Kidney (tissue), 22 donors: ENCODE measurements at places on chromosomes 4 and X. TPM values are rescaled to one million over a fixed set of nuclear protein-coding genes. Genes with fewer than 3 reads are reported as not detected.

GIMD1 gene
- not detected for total RNA-seq

GLA gene
- 23.9 TPM for total RNA-seq

SLC6A14 gene
- not detected for total RNA-seq

CXCL3 gene
- 2.8 TPM for total RNA-seq

NKX3-2 gene
- not detected for total RNA-seq

MCF2 gene
- 0.85 TPM for total RNA-seq

RBM47 gene
- 124 TPM for total RNA-seq

TIMM17B gene
- 44.8 TPM for total RNA-seq

RNF150 gene
- total RNA-seq: 34.2 TPM

MID1 gene
- total RNA-seq: 54.1 TPM

- DNase-seq: no peak
These were observed 233.3 kb downstream of the NDST4 start for GRCh38 chr4:114879916-114880669.

DNA sequence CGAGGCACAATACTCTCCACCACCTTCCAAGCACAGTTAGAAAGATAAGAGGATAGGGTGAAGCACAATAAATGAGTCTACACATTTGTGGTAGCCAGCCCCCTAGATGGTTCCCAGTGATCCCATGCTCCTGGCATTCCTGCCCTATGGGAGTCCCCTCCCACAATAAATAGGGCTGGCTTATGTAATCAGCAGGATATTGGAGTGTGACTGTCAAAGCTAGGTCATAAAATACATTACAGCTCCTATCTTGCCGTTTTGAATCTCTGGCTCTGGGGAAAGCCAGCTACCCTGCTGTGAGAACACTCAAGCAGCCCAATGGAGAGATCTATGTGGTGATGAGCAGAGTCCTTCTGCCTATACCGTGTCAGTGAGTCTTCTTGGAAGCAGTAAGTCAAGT is 198.7 kb upstream of the NOCT start:
- no peak for DNase-seq

GRCh38 chr4:155629956-155630355 is 36.7 kb upstream of the GUCY1A1 start:
- DNase-seq: no peak

DNA sequence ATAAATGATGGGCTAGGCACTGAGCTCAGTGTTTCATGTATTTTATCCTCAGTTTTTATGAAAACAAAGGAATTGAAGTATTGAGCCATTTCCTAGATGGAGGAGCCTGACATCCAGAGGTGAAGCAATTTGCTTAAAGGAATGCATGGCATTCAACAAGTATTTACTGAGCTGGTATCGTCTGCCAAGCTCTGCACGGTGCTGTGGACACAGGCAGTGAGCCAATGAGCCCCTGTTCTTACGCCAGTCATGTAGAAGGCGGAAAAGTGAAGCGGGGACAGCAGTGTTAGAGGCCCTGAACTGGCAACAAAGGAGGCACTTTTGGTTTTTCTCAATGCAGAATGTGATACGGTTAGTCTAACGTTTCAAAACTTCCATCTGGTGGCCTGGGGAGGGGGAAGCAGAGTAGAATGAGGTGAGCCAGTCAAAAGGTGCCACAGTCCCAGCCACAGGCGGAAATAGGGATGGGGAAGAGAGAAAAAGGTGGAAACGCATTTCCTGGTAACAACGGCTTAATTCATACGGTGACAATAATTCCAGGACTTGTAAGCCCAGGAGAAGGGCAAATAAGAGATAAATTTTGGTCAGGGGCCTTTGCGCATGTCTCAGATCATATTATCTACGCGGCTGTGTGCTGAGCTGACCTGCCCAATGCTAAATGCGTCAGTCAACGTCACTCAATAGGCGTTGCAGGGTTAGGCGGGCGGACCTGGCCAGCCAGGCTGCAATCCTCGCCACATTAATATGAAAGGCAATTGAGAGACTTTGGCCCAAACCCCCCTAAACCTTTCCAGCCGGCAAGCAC is 133.9 kb downstream of the AFAP1 start:
- DNase-seq: peak; percentile 74

- DNase-seq: no peak
These were observed 11.1 kb downstream of the FABP2 start for GRCh38 chr4:119310826-119311225.

DNA sequence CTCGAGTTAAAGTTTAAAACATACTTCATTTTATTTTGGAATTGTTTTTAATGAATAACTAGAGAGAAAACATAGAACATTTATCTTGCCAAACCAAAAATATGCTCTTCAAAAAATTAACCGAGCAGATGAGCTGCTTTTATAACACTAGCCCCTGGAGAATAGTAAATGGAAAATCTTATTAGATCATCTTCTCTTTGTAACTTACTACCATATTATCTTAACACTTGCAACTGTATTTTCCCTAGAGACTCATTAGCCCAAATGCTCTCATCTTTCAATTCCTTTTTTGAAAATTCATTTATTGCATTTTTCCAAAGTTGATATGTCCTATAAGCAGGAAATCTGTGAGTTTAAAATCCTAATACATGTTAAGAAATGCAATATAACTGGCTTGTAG is 143.3 kb downstream of the CAMK2D start:
- no peak for DNase-seq

GRCh38 chr4:164821711-164822110 is 55.3 kb upstream of the APELA start:
- DNase-seq: no peak

DNA sequence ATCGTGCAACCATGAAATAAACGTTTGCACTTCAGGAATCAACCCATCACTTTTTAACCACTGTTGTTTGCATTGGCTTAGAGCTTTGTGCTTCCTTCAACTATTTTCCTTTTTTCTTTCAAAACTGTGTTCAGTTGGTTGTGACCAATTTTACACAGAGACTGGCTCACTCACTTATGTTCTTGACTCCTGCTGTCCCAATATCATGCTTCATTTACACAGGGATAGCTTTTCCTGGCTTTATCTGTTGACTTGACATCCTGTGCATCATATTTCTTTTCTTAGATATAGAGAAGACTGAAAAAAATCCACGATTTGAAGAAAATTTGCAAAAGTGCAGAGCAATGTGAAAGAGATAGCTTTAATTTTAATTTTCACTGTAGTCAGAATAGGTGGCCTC is 38.8 kb downstream of the REPS2 start:
- no peak for DNase-seq

GRCh38 chrX:55839485-55839884 is 121.9 kb downstream of the RRAGB start:
- no peak for DNase-seq

GRCh38 chr4:131644619-131645018 is 1504.5 kb upstream of the PCDH10 start:
- no peak for DNase-seq

DNA sequence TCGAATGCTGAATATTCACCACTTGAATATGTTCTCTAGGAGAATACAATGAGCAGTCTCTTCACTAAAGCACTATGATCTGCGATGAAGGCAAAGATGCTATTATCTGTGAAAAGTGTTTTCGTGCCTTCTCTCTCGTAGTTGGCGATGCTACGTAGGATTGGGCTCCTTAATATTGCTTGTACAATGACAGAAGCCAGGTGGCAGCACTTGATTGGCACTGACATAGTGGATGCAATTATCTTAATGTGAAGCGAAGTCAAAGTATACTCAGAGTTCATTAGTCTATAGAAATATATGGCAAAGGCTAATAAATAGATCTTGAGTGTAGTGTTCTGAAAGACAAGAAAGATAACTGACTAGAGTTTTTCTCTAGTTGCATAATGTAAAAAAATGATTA is 1135.7 kb upstream of the AGA start:
- DNase-seq: no peak

- no peak for DNase-seq
These were observed at the start of gene PHKA2 for GRCh38 chrX:18983666-18984380. Gene PHKA2 (minus strand): TSS chrX:18984114. CDS start chrX:18983932, 182 bp downstream.

DNA sequence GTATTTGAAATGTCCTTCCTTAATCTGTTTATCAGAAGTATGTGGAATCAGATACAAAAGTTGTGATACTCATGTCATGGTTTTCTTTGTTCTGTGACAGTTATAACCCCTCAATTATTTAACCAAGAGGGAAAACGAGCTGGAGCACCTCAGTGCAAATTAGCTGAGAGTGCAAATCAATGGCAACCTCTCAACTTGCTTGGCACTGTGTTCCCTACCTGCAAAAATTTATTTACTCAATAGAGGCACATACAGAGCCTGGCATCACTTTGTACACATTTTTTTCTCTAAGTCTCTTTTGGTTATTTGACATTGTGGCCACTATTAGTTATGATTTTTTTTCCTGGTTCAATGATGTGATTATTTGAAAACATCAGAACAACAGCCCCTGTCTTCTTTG is 186.2 kb downstream of the STIM2 start:
- no peak for DNase-seq

DNA sequence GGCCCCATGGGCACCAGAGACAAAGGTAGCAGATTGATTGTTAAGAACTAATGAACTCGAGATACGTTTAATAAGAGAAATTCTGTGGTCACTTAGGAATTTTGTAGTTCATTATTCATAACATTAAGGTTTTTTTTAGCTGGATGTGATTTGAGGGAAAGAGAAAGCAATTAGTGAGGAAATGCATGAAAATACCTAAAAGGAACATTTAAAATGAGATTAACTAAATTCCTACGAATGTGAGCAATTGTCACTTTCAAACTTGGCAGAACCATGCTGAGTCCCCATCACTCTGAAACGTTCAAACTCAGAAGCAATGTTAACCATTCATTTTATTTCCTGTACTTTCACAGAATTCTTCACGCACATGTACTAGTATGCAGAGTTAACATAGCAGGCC is 5.9 kb downstream of the PRMT9 start:
- DNase-seq: no peak

- no peak for DNase-seq
These were observed 52.5 kb downstream of the HMGB2 start for GRCh38 chr4:173281406-173282255.

- no peak for DNase-seq
These were observed 460.1 kb downstream of the NAF1 start for GRCh38 chr4:162706632-162707031.

GRCh38 chrX:104112326-104112951 is at the start of gene ZCCHC18:
Gene ZCCHC18 (plus strand): TSS chrX:104112523. CDS start chrX:104114112, 1,589 bp downstream.
- peak; percentile 89 for DNase-seq

DNA sequence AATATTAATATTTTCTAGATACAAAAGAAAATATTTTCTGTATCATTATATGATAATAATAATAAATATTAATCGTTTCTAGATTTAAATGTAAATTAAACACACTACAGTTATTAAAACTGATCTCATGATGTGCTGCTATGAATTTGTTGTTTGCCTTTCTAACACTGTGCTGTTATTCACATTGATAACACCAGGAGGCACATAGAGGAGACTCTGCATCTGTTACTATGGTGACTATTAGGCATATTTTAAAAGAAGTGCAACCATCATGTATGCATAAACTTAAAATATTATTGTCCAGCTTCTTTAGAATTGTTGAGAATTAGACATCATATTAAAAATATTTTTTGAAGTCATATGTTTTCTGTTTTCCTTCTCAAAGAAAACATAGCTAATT is 11.8 kb upstream of the PDGFC start:
- DNase-seq: no peak

GRCh38 chrX:102720237-102721168 is at the start of gene GPRASP3:
Gene GPRASP3 (plus strand): TSS chrX:102720743. CDS start chrX:102748996, 28,253 bp downstream.
- peak; percentile 86 for DNase-seq

DNA sequence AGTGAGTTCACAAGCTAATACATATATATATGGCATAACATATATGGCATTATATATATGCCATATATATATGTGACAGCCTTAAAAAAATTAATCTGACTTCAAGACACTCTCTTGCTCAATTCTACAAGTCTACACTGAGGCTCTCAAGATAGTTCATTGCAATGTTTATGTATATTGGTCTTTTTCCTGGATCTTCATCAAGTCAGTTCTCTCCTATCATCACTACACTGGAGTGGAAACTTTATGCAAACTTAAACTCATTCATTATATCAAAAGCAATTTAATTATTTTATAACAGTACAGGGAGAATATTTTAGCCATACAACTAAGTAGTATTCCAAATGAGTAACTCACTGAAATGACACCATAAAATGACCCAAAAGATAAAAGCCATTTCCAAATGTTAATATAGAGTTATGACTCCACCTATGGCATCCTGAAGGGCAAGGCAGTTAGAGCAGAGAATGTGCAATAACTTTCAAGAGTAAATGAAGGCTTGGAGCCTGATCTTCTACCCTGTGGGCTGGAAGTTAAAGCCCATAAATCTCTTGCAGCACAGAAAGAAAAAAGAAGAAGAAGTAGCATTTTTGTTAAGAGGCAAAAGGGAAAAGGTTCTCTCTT is 176.3 kb upstream of the SLIT2 start:
- DNase-seq: peak; percentile 21

- DNase-seq: no peak
These were observed 179.0 kb upstream of the RASGEF1B start for GRCh38 chr4:81650606-81651242.

DNA sequence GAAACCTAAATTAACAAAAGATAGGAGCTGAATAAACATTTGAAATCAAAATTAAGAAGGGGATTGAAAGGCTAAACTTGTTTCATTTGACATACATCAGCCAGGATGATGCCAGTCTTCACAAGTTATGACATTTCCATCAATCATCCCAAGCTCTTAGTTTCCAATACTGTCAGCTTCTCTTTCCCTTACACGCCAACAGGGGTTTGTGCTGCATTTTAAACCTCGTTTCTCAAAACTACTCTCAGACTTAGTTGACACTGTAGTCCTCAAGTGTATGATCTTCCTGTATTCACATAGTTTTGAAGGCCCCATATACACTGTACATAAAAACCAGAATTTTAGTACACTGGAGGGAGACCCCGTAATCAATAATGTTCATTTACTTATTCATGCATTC is 840 bp upstream of the P2RY10 start:
- no peak for DNase-seq

DNA sequence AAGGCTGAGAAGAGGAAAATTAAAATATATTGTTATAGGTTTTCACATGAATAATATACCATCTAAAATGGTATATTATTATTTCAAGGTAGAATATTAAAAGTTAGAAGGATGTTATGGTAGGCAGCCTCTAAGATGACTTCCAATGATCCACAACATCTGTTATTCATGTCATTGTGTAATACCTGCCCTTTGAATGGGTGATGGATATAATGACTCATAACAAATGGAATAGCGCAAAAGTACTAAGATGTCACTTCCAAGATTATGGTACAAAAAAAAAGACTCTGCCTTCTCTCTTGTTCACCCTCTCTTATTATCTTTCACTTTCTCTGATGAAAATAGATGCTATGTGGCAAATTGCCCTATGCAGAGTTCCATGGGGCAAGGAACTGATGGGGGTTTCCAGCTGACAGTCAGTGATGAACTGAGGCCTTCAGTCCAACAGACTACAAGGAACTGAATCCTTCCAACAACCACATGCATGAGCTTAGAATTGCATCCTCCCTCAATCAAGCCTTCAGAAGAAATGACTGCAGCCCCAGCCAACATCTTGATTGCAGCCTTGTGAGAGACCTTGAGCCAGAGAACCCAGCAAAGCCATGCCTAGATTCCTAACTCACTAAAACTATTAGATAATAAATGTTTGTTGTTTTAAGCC is 57.7 kb downstream of the HS6ST2 start:
- no peak for DNase-seq

DNA sequence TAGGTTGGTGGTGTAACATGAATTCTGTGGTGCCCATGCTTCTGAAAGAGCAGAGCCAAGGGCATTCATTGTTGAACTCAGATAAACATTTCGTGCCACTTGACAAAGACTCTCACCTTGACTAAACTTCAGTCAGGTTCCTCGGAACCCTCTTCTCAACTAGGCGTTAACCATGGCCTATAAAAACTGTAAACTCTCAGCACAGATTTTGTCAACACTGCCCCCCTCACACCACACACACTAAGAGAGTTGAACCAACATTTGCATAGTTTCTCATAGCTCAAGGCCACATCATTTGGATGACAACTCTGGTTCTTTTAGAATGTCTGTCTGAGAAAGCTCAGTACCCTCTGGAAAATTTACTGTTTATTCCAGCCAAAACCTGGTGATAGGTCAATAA is 28.1 kb downstream of the CASP6 start:
- DNase-seq: no peak
